Activated T-cell treated with anti-CD3 and anti-CD28 coated beads for 4 hours (primary cell): ENCODE measurements at places on chromosomes 5 and 9.

- DNase-seq, result no peak
Observed at GRCh38 chr5:88203981-88204750, 64.5 kb downstream of the TMEM161B start.

- DNase-seq, result no peak
Observed at GRCh38 chr9:114608525-114608796, 2.6 kb upstream of the TMEM268 start.

DNA sequence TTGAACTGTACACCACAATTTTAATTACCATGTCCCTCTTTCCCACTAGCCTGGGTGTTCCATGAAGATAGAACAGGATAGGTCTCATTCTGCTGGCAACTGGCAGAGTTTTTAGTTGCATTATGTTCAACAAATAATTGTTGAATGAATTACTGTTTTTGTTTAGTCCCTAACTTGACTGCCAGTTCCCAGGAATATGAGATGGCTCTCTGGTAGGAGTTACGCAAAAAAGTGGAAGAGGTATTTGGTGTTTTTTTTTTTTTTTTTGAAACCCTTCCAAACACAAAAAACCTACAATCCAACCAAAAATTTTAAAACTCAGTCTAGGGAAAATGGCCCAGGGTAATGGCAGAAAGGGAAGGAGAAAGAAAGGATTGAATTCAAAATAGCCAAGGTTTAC lies 153.6 kb downstream of the GNAQ start:
- no peak for DNase-seq

DNA sequence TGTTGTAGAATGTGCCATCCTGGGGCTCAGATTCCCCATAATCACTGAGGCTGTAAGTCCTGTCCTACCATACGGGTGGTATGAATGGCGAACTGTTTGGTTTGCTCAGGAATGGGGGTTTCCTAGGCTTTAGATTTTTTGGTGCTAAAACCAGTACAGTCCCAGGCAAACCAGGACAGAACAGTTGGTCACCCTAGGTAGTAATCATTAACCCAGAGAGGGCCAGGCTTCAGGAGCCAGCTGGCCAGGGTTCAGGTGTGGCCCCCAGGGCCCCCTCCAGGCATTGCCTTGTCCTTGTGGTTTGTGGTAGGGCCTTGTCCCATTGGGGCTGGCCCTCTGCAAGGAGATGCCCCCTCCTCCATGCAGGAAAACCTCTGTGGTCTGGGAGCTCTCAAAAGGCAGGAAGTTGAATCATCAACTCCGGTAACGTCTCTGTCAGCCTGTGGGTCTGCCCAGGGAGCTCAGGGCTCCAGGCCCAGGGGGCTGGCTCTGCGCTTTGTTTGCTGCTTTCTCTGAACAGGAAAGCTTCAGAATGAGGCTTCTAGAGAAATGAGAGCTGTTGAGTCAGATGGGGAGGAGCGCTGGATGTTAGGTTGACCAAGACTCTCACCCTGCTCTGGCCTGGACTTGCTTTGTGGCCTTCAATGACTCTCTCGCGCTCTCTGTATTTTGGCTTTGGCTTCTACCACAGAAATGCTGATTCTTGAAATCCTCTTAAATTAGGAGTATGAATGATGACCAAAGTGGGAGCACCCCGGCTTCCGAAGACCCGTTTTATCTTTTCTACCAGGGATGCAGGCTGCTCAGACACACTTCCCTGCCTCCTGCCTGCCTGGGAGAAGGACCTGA lies 22.2 kb upstream of the JADE2 start:
- DNase-seq, result peak; percentile 32

GRCh38 chr5:61137835-61138234 lies 24.4 kb downstream of the SMIM15 start:
- DNase-seq, result no peak
